Neuronal stem cell (in vitro differentiated cells): ENCODE measurements at places on chromosomes 6 and 20.

- no peak for DNase-seq
Observed at GRCh38 chr6:3939964-3940363, 90.8 kb downstream of the FAM50B start.

DNA sequence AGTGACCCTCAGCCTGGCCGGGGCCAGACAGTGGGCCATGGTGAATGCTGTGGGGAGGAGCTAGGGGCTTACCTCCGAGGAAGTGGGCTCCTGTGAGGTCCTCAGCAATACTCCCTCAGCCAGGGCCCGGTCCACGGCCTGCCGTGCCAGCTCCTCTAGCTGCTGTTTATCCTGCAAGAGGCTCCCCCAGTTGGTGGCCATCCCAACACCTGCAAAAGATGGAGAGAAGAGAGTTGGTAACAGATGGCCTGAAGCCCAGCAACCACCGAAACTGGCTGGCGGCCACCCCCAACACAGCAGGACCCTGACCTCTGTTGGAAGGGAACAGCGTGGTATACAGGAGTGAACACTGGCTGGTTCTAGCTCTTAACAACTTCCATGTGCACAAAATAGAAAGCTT lies 4.0 kb downstream of the GSS start:
- DNase-seq, result no peak

- DNase-seq, result no peak
Observed at GRCh38 chr6:1596088-1596852, 13.4 kb upstream of the FOXC1 start.

DNA sequence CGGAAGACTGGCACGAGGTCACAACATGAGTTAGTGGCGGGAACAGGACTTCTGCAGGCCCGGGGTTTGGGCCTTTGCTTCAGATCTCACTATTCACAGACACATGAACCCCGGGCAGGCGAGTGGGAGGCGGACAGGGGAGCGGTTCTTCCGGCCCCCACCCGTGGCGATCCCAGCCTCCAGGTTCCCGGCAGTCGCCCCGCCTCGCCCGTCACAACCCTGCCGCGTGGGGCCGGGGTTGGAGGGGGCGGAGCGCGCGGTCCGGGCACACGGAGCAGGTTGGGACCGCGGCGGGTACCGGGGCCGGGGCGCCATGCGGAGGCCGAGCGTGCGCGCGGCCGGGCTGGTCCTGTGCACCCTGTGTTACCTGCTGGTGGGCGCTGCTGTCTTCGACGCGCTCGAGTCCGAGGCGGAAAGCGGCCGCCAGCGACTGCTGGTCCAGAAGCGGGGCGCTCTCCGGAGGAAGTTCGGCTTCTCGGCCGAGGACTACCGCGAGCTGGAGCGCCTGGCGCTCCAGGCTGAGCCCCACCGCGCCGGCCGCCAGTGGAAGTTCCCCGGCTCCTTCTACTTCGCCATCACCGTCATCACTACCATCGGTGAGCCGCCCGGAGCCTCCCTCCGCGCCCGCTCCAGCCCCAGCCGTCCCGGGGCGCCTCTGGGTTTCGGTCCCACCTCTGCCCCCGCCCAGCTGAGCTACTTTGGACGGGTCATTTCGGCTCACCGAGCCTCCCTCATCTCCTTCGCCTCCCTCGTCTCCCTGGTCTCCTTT lies at the start of gene KCNK15:
Gene KCNK15 (plus strand): TSS at position 268 of the 769 bp plus-strand sequence. CDS start 46 bp downstream, at position 314.
- DNase-seq, result no peak

DNA sequence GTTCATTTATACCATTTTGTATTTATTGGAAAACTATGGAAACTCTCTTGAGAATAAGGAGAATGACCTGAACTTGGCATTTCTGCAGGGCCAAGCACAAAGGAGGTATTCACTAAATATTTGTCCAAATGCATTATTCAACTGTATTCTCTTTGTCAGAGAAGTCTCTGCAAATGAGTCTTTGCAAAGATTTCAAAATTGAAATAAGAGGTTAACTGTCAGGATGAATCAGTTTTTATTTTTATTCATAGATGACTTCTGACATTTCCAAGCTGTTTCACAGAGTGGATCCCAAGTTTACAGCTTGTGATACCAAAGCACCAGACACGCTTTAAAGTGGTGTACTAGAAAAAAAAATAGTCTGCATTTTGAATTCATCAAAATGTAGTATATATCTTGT lies 131.6 kb downstream of the UTRN start:
- DNase-seq, result no peak

DNA sequence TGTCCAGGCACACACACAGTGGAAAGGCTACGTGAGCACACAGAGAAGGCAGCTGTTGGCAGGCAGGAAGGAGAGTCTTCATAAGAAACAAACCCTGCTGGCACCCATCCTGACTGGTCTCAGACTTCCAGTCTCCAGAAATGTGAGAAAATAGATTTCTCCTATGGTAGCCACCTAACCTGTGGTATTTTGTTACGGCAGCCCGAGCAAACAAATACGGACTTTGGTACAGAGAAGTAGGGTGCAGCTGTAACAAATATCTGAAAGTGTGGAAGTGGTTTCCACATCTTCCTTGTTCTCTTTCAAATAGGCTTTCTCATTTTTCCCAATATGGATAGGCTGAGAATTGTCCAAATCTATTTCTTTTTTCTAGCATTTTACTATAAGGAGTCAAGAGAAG lies 94.6 kb downstream of the ADGB start:
- DNase-seq, result no peak

DNA sequence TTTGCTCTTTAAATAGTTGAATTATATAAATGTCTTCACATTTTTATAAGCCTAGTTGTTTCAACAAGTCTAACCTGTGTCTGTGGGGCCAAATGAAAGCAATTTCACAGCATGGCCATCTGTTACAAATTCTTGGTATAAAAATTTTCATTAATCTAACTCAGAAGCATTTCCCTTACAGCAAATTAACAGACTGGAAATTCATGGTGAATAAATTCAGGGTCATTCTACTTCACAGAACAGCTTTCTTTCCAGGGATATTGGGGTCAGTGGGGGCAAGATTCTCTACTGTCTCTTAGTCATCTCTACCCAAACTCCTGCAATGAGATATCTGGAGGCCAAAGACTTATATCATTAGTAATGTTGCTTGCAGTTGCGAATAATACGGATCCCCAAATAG lies 352.1 kb downstream of the MMUT start:
- DNase-seq, result no peak

DNA sequence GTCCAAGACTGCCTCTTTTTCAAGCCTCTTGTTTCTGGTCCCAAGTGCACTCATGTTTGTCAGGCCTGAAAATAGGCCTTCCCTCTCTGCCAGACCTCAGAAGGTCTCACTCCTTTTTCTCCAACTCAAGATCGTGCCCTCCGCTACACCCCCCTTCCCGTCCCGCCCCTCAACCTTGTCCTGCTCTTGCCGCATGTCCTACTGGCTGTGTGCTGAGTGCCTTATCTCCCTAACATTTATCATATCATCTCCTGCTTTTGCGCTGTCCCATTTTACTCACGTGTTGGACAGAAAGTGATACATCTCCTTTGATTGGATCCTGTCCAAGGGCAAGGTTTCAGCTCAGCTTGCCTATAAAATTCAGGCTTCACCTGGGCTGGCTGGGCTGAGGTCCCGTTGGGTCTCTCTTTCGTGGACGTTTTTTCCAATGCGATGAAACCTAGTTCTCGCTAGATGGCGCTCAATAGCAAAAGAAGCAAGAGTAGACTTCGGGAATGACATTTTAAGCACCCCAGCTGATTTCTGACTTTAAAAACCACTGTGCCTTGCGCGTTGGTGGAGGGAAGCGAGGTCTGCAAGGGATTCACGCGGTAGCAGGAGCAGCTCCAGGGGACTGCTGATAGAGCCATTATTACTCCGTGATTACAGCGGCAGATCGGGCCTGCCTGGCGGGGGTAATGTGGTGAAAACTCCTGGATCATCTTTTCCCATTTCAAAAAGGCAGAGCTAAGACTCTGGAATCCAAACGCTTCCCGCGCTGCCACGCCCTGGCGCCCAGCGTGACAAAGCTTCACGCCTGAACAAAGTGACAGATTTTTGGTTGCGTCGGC lies 137.6 kb downstream of the IMPG1 start:
- DNase-seq, result peak; percentile 87

GRCh38 chr6:9783567-9783966 lies 631.3 kb downstream of the TFAP2A start:
- DNase-seq, result no peak

- no peak for DNase-seq
Observed at GRCh38 chr6:112827793-112828192, 480.7 kb downstream of the RFPL4B start.

GRCh38 chr6:82976179-82976578 lies 89.5 kb downstream of the UBE3D start:
- DNase-seq, result no peak

GRCh38 chr6:158769771-158770432 lies 49.3 kb downstream of the EZR start:
- DNase-seq, result no peak

- no peak for DNase-seq
Observed at GRCh38 chr6:163634211-163635171, 220.0 kb downstream of the QKI start.

- peak; percentile 21 for DNase-seq
Observed at GRCh38 chr6:57021086-57021720, 25.3 kb upstream of the KIAA1586 start.

GRCh38 chr6:3414327-3415081 lies 42.3 kb downstream of the SLC22A23 start:
- DNase-seq, result no peak

GRCh38 chr6:168372889-168373288 lies 53.3 kb upstream of the DACT2 start:
- no peak for DNase-seq

DNA sequence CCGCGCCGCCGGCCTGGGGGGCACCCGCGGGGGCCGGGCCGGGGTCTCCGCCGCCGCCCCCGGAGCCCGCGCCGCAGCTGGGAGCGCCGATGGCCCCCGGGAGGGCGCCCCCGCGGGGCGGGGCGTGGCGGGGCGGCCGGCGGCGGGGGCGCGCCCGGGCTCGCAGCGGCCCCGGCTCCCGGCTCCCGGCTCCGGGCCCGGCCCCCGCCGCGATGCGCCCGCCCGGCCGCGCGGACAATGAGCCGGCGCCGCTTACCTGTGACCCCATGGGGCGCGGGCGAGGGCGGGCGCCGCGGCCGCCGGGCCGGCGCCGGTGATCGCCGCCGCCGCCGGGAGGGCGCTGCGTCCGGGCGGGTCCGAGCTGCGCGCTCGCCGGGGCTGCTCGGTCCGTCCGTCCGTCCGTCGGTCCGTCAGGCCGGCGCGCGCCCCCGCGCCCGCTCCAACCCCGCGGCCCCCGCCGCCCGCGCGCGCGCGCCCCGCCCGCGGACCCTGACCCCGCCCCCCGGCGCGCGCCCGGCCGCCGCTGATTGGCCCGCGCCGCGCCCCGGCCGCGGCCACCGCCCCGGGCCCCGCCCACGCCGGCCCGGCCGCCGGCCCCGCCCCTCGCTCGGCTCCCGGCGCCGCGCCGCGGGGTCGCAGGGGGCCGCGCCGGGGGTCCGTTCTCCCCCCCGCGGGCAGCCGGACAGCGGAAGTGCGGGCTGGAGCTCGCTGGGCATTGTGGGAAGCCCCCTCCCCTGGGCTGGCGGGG lies at the start of gene ZBTB46:
Gene ZBTB46 (minus strand): TSS at position 424 of the 748 bp plus-strand sequence. CDS start 40,507 bp downstream, outside the sequence.
- no peak for DNase-seq

DNA sequence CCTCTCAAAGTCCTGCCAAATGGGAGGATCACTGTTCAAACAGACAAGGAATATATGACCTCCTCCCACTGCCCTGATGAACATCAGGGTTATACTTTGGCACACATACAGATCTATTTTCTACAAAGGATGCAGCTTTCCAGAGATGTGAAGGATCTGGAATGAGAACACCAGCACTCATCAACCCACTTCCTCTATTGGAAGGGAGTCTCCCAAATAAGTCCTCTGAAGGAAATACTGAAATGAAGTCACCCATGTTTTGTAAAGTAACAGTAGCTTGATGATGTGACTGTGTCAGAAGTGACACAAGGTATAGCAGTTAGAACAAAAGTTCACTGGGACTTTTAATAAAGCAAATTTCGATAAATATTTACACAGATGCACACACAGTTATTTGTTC lies 104.9 kb downstream of the OGFRL1 start:
- DNase-seq, result no peak

GRCh38 chr6:788058-788457 lies 95.1 kb upstream of the EXOC2 start:
- no peak for DNase-seq

DNA sequence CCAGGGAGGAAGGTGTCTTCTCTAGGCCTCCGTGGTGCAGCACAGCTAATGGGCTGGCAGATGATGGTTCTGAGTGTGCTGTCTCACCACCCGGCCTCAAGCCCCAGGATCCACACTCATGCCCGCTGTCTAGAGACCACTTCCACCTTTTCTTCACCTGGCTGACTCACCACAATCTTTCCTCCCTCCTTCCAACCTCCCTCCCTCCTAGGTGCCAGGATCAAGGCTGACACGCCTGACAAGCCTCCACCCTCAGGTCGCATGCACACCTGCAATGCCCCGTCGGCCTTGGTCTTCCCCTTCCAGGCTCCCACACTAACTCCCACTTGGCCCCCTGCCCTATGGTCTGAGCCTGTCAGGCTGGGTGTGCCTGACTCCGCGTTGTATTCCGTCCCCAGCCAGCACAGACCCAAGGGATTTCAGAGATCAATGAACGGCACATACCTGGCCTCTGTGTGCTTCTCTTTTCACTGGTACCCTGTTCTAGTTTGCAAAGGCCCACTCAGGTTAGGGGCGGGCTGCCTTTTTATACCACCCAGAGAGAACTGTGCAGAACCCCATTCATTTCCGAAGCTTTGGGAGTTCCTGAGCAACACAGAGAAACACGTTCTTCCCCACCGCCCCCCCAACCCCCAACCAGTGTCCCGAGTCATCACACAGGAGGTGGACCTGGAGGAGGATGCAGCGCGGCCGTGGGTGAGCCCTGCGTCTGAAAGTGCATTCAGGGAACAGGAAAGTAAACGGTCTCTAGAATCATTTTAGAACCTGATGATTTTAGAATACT lies 39.3 kb downstream of the PMEPA1 start:
- no peak for DNase-seq

GRCh38 chr20:4740774-4741431 lies 19.2 kb downstream of the PRND start:
- peak; percentile 64 for DNase-seq

- no peak for DNase-seq
Observed at GRCh38 chr6:26331218-26332073, 33.6 kb upstream of the BTN3A2 start.

DNA sequence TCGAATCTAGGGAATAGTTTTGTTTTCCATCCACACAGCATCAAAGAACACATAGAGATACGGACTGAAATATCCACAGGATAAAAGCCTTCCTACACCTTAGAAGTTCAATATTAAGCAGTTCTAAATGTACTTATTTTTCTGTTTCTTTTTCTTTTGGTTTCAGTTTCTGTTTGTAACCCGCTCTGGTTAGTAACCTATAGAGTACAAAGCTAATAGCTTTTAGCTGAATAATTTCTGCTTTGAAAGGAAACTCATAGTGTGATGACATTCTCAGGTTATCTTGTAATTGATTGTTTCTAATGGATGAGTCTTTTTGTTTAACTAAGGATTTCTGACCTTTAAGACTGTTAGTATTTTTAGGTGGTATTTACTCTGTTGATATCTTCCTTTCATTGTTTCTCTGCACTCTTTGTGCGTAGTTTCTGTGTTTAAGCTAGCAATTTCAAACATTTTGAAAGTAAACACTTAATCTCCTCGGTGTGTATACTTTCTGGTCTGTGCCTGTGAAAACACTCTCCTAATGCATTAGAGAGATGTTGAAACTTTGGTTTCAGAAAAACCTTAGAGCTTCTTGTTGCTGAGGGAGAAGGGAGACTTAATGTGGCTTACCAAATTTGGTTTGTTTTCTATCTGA lies 385.5 kb downstream of the HDGFL1 start:
- no peak for DNase-seq

- no peak for DNase-seq
Observed at GRCh38 chr6:137976430-137976829, 109.4 kb downstream of the TNFAIP3 start.

- no peak for DNase-seq
Observed at GRCh38 chr6:42742116-42742894, 3.6 kb downstream of the TBCC start.

GRCh38 chr20:40703975-40704530 lies 15.0 kb upstream of the MAFB start:
- DNase-seq, result no peak
